Stimulated activated CD8-positive, alpha-beta memory T cell treated with anti-CD3 and anti-CD28 coated beads, Interleukin-2, amount 100 ng/mL, for 1 hour (primary cell): ENCODE measurements at places on chromosomes 16 and 17.

- no peak for DNase-seq
Measured at GRCh38 chr17:15475631-15476354, 8.4 kb upstream of the CDRT4 start.

DNA sequence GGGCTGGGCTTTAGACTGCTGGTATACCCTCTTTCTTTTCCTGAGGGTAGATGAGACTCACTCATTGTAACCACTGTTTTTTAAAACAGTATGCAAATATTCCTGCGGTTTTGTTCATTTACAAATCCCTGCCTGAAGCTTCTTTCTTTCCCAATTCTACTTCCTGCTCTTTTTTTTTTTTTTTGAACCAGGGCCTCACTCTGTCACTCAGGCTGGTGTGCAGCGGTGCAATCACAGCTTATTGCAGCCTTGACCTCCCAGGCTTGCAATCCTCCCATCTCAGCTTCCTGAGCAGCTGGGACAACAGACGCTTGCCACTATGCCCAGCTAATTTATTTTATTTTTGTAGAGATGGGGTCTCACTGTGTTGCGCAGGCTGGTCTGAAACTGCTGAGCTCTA is 8.0 kb upstream of the SULT1A1 start:
- no peak for DNase-seq

GRCh38 chr17:44793885-44794842 is 35.4 kb downstream of the ADAM11 start:
- no peak for DNase-seq

- no peak for DNase-seq
Measured at GRCh38 chr16:8761078-8761477, 36.4 kb downstream of the TMEM186 start.

DNA sequence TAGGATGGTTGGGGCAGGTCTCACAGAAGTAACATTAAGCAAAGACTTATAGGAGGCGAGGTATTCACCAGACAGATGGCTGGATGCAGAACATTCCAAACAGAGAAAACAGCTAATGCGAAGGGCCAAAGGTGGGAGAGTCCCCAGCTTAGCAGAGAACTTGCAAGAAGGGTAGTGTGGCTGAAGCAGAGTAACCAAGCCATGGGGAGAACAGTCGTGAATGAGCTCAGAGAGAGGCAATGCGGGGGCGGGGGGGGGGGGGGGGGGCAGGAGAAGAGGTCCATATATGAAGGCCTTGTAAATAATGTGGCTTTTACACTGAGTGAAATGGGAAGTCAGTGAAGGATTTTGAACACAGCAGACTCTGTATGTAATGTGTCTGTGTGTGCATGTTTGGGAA is 81.3 kb downstream of the SMG6 start:
- DNase-seq = no peak

DNA sequence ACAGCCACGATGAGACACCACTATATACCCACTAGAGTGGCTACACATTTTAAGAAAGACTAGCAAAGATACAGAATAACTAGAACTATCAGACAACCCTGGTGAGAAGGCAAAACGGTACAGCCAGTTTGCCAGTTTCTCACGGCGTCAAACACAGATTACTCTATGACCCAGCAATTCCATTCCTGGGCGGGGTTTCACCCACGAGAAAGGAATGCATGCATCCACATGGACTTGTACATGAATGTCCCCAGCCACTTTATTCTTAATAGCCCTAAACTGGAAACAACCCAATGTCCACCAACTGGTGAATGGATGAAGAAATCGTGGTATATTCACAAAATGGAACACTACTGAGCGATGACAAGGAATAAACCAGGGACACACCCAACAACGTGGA is 74.5 kb downstream of the MYH10 start:
- no peak for DNase-seq

GRCh38 chr17:55219934-55220333 is 44.8 kb upstream of the HLF start:
- no peak for DNase-seq

DNA sequence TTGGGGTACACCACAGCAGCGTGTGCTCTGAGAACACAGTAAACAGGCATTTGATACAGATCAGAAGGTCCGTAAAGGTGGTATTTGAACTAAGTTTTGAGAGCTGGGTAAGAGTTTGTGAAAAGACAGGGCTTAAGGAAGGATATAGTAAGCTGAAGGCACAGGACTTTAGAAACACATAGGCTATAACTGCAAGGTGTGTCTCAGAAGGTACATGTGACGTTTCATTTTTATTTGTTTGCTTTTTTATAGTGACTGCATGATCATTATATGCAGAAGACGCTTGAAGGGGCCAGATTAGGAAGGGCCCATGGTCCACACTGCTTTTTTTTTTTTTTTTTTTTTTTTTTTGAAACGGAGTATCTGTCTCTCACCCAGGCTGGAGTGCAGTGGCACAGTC is 644.6 kb downstream of the WWOX start:
- DNase-seq = no peak

GRCh38 chr16:89983536-89983935 is 35.0 kb downstream of the DEF8 start:
- DNase-seq = no peak
